Inflammatory macrophage (primary cell): ENCODE measurements at places on chromosomes 7 and 10.

DNA sequence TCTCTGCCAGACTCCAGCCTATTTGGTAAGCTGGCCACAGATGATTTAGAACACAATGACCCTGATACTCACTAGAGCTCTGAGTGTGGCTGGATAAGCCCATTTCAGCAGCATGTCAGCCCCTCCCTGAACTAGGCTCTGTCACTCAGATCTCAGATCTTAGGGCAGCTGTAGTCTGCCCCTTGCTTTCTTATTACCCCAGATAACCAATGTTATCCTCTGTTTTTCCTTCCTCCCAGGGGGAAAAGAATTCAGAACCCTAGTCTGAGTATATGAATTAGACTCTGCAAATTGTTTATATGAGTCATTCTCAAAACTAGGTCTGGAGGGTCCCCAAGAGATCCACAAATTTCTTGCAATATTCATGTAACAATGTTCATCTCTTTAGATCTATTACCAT lies 286.2 kb downstream of the KCNMA1 start:
- no peak for DNase-seq

DNA sequence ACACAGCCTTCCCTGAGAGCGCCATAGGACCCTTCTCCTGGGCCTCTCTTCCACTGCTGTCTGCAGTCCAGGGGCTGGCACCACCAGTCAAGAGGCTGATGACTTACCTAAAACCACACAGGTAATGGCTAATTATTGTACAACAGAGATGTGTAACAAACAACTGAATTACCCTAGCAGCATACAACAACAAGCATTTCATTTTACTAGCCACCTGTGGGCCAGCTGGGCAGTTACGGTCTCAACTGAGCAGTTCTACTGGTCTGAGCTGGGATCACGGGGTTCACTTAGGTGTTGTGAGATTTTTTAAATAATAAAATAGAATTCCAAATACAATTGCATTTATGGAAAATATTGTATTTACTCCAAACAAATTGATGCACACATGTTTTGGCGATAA lies 431.9 kb downstream of the TNS3 start:
- DNase-seq, result no peak

DNA sequence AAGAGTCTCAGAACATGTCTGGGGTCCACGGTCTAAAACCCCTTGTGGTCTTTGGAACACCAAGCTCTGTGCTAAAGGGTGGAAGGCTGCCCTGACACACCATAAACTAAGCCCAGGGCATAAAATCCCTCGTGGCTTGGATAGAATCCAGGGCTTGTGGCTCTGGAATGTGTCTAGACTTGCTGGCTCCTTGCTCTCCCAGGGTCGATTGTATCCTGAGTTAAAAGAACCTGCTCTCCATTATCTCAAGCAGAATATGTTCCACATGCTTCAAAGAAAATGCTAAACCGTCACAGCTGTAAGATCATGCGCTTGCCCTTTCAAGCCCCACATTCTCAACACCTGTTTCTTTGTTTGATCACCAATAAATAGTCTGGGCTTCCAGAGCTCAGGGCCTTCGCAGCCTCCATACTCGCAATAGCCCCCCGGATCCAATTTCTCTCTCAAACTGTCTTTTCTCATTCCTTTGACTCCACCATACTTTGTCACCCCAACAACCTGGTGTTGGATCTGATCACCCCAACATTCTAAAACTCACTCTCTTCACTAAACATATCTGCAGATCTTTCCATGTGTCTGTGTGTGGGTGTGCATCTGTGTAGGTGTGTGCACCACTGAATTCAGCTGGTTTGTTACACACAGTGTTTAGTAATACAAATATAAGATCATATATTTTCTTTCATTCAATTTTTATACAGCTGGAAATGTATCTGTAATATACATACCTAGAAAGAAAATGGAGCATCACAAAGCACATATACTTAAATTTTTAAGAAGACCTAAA lies 238.5 kb downstream of the ZMYND11 start:
- no peak for DNase-seq

DNA sequence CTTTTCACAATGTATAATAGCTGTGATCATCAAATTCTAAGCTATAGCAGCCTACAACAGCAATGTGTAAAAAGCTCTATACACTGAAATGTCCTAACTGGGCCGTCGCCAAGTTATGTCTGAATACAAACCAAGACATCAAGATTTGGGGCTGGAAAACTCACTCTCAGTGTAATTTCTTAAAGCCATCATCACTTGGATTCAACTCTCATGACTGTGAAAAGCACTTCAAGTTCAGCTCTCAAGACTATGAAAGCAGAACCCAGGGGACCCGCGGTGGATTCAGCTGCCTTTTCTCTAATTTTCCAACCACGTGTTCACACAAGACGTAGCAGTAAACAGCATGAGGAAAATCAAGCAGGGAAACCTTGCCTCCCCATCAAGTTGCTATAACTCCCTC lies 15.8 kb upstream of the ZNRF2 start:
- DNase-seq, result no peak
